ENCODE measurements at places on chromosomes 6 and 20. TPM values are rescaled to one million over a fixed set of nuclear protein-coding genes. Genes with fewer than 3 reads are reported as not detected.

SPTLC3 gene
- not detected for total RNA-seq

TUBB2B gene
- total RNA-seq, result 0.86 TPM

KHDRBS2 gene
- not detected for total RNA-seq

NXT1 gene
- total RNA-seq, result 29.9 TPM

ASXL1 gene
- 52.2 TPM for total RNA-seq

CRNKL1 gene
- total RNA-seq, result 20.4 TPM

FAM229B gene
- 11.4 TPM for total RNA-seq

GRCh38 chr20:57156011-57156729 is 110.3 kb downstream of the BMP7 start:
- no peak overlapping the region for H3K27ac ChIP-seq
- H3K4me1 ChIP-seq, result no peaks in the 10 kb centered on the region
- H3K27me3 ChIP-seq, result no peaks in the 10 kb centered on the region

GRCh38 chr6:116616737-116617053 is 416 bp downstream of the RSPH4A start:
- H3K4me3 ChIP-seq, result peak overlapping the region; percentile 48
- peaks cover 5% of the 10 kb centered on the region for H3K4me1 ChIP-seq
- H3K27me3 ChIP-seq, result no peaks in the 10 kb centered on the region
- no peak for DNase-seq

DNA sequence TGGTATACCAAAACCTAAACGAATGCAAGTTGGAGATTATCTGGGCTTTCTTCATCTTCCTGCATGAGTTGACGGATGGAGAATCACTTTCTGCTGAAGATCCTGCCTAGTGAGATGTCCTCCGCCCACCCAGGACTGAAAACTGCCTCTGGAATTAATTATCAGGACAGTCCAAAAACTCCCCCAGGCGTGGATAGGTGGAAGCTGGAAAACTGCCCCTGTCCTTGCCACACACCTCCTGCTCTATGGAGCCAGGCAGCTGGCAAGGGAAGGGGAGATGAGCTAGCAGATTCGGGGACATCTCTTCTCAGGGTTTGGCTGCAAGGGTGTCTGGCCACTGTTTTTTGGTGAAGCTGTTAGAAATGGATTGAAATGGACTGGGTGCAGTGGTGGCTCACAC is 89.3 kb upstream of the ZNFX1 start:
- H3K4me1 ChIP-seq, result no peaks in the 10 kb centered on the region
- no peak overlapping the region for H3K27ac ChIP-seq
- H3K4me3 ChIP-seq, result no peak overlapping the region
- DNase-seq, result no peak
- H3K27me3 ChIP-seq, result peaks cover 56% of the 10 kb centered on the region
- H3K36me3 ChIP-seq, result no peaks in the 10 kb centered on the region

DNA sequence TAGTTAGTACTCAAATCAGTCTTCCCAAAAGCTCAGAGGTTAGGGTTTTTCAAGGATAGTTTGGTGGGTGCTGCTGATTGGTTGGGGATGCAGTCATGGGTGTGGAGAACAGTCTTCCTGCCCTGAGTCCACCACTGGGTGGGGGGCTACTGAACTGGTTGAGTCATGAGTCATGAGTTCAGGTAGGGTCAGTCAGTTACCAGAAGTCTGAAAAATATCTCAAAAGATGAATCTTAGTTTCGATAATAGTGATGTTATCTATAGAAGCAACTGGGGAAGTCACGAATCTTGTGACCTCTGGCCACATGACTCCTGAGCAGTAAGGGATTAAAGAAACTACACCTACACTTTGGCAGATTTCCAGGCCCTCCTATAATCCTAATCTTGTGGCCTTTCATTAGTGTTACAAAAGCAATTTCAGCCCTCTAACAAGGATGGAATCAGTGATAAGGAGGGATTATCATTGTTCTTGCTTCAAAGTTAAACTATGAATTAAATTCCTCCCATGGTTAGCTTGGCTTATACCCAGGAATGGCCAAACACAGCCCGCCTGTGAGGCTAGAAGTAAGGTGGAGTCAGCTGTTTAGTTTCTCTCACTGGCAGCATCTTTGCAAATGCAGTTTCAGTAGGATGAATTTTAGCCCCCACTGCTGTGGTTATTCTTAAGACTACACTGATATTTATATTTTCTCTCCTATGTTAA is 33.3 kb upstream of the NKAIN2 start:
- no peak overlapping the region for H3K4me3 ChIP-seq
- H3K36me3 ChIP-seq, result no peaks in the 10 kb centered on the region
- no peaks in the 10 kb centered on the region for H3K4me1 ChIP-seq
- DNase-seq, result no peak
- no peak overlapping the region for H3K27ac ChIP-seq
- peaks cover 9% of the 10 kb centered on the region for H3K27me3 ChIP-seq

DNA sequence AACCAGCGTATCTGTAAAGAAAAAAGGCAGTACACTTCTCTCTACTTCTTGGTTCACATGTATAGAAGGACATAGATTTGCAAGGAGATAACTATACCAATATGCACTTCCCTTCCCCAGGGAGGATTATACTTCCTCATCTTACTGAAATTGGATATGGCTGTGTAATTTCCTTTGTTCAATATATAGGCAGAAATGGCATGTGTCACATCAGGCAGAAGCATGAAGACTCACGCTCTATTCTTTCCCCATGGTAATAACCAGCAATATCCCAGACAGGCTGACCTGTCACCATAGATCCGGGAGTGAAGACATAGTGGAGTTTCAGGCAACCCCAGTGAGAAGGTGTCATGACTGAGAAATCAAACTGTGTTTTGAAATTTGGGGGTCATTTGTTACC is 518.3 kb downstream of the KIF16B start:
- H3K27ac ChIP-seq, result no peak overlapping the region
- H3K36me3 ChIP-seq, result no peaks in the 10 kb centered on the region
- no peak overlapping the region for H3K4me3 ChIP-seq
- DNase-seq, result no peak
- no peaks in the 10 kb centered on the region for H3K27me3 ChIP-seq
- no peaks in the 10 kb centered on the region for H3K4me1 ChIP-seq

DNA sequence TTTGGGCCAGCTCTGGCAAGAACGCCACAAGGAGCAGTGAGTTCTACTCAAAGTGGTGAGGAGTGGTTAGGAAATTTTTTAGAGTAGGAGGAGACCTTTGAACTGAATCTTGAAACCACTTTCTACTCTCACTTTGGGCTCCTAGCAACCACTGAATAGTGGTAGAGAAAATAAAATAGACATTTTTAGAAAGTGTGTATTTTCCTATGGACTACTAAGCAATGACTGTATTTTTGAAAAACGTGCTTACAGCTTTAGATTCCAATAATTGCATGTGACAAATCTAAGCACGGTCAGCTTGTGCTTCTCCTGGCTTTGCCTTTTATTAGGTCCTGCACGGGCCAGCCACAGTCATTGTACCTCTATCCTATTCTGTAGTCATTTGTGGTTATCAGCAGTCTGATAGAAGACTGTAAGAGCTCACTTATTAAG is 8.7 kb upstream of the IFNGR1 start:
- no peak overlapping the region for H3K4me3 ChIP-seq
- no peaks in the 10 kb centered on the region for H3K36me3 ChIP-seq
- DNase-seq, result no peak
- H3K4me1 ChIP-seq, result no peaks in the 10 kb centered on the region
- H3K27me3 ChIP-seq, result no peaks in the 10 kb centered on the region
- H3K27ac ChIP-seq, result no peak overlapping the region

DNA sequence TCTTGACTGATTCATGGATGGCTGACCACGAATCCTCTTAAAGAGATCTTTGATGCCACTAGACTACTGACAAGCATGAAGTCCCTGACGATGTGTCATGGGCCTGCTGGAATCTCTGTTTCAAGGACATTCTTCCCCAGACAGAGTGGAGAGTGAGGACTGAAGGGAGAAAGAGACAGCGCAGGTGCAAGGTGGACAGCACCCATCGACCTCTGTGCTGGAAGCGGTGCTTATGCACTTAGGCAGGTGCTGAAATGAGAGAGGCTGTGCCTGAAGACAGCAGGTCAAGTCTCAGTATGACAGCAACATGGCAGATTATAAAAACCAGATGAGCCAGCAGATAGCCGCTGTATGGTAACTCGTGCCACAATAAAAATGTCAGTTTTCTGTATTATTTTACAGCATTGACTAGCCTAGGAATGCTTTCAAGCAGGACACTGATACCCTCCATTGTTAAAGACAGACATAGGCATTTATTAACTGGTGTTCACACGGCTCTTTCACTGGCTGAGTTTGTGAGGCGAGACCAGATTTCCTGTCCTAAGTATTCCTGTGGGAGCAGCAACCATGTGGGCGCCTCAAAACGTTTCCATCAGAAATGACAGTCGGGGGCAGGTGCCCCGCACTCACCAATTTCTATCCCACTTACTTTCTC is 47.5 kb downstream of the FOXC1 start:
- no peak overlapping the region for H3K27ac ChIP-seq
- H3K27me3 ChIP-seq, result no peaks in the 10 kb centered on the region
- no peaks in the 10 kb centered on the region for H3K36me3 ChIP-seq
- no peaks in the 10 kb centered on the region for H3K4me1 ChIP-seq
- DNase-seq, result no peak

GRCh38 chr6:12892151-12892550 is 175.6 kb downstream of the PHACTR1 start:
- no peaks in the 10 kb centered on the region for H3K4me1 ChIP-seq
- no peaks in the 10 kb centered on the region for H3K36me3 ChIP-seq
- H3K27me3 ChIP-seq, result peaks cover 15% of the 10 kb centered on the region
- no peak overlapping the region for H3K4me3 ChIP-seq

DNA sequence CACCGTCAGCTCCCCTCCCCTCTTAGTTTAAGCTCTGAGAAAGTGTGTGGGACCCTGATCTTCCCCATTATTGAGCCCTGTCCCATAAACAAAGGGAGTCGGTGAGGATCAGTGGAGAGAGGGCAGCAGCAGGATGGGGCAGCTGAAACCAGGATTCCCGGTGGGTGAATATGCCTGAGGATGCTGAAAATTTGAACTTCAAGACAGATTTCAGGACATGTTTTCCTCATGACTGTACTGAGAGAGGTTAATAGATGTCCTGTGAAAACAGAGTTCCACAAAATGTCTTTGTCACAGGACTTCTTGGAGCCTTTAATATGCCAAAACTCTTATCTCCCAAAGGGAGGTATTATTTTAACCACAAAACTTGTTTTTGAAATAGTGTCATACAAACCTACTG is 53.5 kb upstream of the SLC22A16 start:
- H3K36me3 ChIP-seq, result no peaks in the 10 kb centered on the region
- no peak overlapping the region for H3K4me3 ChIP-seq
- DNase-seq, result no peak
- H3K27ac ChIP-seq, result no peak overlapping the region

DNA sequence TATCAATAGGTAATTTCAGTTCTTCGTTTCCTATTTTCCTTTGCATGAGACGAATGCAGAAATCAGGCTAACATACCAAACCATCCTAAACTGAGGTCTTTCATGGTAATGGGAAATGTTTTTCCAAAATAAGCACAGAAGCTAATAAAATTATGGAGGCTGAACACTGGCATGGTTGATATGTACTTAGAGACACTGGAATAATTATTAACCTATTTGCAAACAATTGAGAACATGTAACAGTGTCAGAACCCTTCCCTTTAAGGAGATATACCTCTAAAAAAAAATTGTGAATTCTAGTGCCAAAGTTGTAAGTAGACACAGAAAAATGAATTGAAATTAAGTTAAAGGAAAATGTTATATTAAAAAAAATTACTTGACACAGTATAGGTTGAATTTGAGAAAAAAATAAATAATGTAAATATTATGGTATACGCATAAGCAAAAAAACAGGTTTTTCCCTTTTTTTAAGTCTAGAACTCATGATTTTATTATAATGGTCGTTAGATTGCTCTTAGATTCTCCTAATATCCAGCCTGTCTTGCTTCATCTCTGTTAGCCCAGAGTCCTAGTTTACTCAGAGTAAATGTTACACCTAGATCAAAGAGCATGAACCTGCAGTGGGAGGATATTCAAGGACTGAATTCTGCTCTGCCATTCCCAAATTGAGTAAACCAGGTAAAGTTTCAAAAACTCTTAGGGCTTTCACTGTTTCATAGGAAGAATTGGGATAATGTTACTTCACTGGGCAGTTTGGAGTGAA is 1.7 kb downstream of the SLC17A2 start:
- H3K4me1 ChIP-seq, result no peaks in the 10 kb centered on the region
- no peak overlapping the region for H3K4me3 ChIP-seq
- no peak overlapping the region for H3K27ac ChIP-seq

DNA sequence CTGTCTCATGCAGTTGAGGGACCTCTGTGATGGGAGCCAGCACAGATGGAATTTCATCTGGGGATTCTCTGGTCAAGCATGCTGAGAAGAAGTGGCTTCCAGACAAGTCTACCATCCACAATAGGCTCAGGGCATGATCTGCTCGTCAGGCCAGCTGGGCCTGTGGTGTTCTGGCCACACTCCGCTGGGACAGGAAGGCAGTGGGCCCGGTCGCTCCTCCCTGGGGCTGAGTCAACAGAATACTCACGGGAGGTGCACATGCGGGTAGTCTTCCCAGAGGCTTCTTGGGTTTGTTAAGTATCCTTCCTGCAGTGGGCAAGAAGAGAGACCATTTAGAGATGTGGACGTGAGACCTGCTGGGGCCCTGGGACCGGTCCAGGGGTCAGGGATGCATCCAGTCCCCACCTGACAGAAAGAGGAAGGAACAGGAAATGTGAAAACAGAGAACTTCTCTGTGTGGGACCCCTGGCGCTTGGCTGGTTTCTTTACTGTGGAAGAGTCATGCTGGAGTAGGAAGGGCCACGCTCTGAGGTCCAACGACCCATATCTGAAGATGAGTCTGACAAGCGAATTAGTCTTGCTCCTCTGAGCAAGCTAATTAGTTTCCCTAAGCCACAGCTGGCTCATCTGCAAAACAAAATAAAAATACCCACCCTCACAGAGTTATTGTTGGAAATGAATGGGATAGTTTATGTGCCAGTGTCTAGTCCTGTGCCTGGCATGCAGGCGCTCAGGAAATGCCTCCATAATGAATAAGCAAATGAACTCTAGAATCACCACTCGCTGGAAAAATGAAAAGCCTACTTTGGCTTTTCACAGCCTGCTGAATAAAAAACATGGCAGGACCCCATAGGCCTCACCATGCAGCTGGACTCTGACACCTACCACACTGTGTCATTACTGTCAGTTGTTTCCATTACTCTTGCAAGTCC is 67.3 kb downstream of the TRAM2 start:
- H3K4me3 ChIP-seq, result no peak overlapping the region
- H3K36me3 ChIP-seq, result peaks cover 7% of the 10 kb centered on the region
- peaks cover 30% of the 10 kb centered on the region for H3K4me1 ChIP-seq
- H3K27me3 ChIP-seq, result no peaks in the 10 kb centered on the region
- no peak for DNase-seq

DNA sequence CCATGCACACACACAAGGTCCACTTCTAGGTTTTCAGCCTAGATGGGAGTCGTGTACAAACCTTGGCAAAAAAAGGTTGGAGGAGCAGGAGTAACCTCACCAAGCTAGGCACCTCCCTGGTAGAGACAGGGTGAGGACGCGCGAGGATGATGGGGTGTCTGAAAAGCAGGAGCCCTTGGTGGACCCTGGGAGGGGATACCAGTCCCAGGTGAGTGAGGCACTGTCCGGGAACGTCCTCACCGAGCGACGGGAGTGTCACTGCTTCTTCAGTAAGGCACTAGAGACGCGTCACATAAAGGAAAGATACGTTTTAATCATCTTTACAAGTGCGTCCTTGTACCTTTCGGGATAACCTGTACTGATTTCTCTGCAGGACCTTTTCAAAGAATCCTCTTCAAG is 29.4 kb upstream of the ZBP1 start:
- no peaks in the 10 kb centered on the region for H3K4me1 ChIP-seq
- peaks cover 43% of the 10 kb centered on the region for H3K27me3 ChIP-seq
- H3K27ac ChIP-seq, result no peak overlapping the region
- H3K36me3 ChIP-seq, result no peaks in the 10 kb centered on the region
- DNase-seq, result no peak
- H3K4me3 ChIP-seq, result no peak overlapping the region

All from HCT116 (cell line).